Upper lobe of left lung (tissue), 6 donors: ENCODE measurements at places on chromosomes 1 and 21.

DNA sequence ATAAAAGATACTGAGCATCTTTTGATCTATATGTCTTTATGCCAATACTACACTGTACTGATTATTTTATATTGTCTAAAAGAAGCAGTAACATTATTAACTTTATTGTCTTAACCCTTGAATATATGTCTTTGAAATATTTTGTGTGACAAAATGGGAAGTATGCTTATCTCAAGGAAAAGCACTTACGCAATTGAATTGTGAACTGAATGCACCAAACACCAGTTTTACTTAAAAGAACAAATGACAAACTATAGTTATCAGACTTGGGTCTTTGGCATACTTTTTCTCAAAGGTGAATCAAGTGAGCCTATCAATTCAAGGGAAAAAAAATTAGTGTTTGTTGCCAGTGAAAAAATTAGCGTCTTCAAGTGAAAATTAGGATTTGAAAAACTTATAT, 9.2 kb upstream of the SLC6A9 start:
- no peak for DNase-seq

- no peak for DNase-seq
Measured at GRCh38 chr1:194295685-194296084, 1109.3 kb upstream of the B3GALT2 start.

GRCh38 chr1:173191011-173191705, 16.0 kb downstream of the TNFSF4 start:
- no peak for DNase-seq

GRCh38 chr1:10338047-10338446, 60.8 kb upstream of the PGD start:
- DNase-seq = peak; percentile 32

- no peak for DNase-seq
Measured at GRCh38 chr1:21117597-21118001, 59.1 kb downstream of the EIF4G3 start.

DNA sequence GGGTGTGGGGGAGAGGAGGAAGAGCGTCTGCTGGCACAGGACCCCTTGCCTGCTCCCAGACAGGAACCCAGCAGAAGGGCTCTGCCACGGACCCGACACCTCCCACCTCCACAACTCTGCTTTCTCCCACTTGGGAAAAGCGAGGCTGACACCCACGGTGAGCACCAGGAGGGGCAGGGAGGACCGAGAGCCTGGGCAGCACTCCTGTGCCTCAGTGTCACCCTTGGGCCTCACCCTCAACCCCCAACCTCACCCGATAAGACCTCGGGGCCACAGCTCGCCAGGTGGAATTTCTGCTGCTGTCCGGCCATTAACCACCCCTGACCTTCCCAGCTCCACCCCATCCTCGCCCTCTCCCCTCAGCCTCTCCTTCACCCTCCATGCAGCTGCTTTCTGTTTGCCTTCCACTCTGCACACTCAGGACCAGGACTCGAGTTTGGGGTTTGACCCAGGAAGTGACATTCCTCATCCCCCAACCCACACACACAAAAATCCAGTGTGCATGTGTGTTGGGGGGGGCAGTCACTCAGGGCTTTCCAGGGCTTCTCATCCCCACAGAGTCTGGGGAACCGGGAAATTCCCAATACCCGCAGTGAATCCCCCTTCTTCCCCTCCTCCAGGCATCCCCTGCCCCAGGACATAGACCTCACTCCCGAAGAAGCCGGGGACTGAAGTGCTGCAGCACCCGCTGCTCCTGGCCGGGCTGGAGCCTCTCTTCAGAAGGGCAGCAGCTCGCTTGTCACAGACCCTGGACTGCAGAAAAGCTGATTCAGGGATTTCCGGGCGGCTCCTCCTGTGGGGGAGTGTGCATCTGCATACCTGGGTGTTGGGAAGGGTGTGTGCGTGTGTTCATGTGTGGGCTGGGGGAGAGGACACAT, 65.8 kb downstream of the SYT2 start:
- no peak for DNase-seq

GRCh38 chr1:160022330-160023310, 9.2 kb downstream of the PIGM start:
- no peak for DNase-seq

DNA sequence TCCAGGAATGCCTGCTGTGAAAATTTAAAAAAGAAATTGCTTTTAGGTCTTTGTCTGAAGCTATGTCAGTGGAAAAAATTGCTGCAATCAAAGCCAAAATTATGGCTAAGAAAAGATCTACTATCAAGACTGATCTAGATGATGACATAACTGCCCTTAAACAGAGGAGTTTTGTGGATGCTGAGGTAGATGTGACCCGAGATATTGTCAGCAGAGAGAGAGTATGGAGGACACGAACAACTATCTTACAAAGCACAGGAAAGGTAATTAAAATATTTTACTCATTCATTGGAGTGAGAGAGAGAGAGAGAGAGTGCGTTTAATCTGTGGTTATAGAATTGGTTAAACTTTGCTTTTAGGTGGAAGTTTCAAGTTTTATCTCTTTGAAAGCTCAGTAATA, 20.0 kb downstream of the CDC73 start:
- no peak for DNase-seq
